ENCODE measurements at places on chromosomes 2 and 18.
A peak's percentile ranks its signal among the peaks of the same experiment; 100 is the strongest.

GRCh38 chr18:42548493-42548892 lies 567.0 kb downstream of the RIT2 start:
- no peak for DNase-seq

- no peak for DNase-seq
Measured at GRCh38 chr2:191349990-191350389, 104.8 kb downstream of the MYO1B start.

DNA sequence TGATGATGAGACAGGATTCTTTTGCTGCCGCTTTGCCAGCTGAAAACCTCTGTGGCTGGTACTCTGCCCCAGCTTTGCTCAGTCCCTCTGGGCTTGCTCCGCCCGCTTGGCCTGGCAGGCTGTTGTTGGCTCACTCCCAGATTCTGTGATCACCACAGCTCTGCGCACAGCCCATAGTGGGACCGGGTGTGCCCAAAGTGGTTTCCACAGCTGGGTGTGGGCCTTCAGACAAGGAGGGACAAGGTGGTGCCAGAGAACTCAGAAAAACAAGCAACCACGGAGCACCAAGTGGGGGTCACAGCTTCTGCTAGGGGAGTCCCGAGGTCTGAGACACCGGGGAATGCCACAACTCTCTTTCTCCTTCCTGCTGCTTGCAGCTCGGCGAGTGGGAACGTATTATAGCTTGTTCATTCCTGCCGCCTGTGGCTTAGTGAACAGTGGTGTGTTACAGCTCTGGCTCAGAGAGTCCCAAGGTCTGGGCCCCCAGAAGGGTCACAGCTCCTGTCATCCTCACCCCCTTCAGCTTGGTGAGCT lies 9.2 kb upstream of the KYNU start:
- DNase-seq = peak; percentile 91

GRCh38 chr2:79887747-79888374 lies 375.0 kb downstream of the CTNNA2 start:
- no peak for DNase-seq

DNA sequence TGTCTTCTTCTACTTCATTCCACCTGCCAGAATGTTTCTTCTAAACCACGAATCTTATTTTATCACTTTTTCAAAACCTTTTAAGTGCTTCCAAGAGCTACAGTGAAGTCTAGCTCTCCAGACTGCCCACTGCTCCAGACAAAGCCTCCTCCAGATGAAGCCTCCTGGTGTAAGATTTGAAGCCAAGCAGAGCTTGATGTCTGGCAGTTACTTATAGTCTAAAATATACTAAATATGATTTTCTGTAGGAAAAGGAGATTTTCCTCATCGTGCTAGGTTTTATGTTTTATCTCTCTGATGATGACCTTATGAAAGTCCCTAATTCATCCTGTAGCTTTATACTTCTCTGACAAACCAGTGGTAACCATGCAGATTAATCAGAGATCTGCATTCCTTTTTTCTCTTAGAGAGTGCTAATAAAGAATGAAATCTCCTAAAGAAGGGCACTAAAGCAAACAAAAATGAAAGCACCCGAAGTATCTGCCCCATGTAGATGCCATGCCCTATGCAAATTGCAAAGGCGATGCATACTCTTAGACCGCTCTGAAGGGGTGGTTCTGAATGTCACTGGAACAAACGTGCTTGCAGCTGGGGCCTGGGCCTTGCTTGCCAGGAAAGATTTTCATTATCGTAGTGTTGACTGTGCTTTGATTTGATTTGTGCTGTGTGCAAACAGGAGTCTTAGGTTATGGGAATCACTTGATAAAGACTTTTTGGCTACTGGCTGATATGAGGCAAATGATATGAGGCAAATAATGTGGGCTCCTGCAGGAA lies 314.2 kb downstream of the PID1 start:
- no peak for DNase-seq

GRCh38 chr18:12791610-12792009 lies 88.8 kb downstream of the PSMG2 start:
- DNase-seq = no peak

GRCh38 chr2:196372811-196373664 lies 201.7 kb upstream of the STK17B start:
- no peak for DNase-seq

GRCh38 chr18:46920653-46921052 lies 3.3 kb downstream of the KATNAL2 start:
- no peak for DNase-seq

DNA sequence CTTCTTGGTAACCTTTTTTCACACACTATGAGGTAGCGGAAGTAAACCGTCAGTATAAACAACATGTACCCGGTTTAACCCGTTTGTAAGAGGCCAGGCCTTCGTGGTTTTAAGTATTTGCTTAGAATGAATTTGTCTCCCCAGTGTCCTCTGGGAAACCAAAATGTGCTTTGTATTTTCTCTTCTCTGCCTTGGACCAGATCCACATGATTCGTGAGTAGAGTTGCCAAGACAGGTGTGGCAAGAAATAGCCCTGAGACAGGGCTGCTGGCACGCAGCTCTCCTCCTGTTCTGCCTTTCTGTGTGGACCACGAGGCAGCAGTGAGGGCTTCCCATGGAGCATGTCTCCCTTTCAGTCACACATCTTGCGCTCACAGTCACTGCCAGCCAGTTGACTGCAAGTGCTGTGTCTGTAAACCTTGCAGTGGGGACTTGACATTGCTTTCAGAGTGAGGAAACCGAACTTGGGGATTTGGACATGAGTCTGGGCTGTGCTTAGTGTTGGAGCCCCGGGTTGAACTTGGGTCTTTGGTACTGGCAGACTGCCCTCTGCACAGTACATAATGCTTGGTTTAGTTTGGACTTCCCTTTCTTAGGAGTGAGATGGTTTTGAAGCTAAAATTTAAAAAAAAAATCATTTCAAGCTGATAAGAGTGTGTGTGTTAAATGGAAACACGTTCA lies 19.1 kb downstream of the BCL2L11 start:
- no peak for DNase-seq

DNA sequence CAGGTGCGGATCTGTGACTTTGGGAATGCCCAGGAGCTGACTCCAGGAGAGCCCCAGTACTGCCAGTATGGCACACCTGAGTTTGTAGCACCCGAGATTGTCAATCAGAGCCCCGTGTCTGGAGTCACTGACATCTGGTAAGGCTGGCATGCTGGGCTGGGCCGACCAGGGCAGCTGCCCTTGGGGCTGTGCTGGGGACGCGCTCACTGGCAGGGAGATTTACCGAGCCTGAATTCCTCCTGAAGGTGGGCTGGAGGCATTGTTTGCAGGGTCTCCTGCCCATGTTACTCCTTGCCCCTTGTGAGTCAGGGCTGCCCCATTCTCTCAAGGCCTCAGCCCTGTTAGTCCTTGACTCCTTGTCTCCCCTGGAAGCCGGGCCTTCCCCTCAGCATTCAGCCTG lies 18.7 kb upstream of the GMPPA start:
- no peak for DNase-seq

DNA sequence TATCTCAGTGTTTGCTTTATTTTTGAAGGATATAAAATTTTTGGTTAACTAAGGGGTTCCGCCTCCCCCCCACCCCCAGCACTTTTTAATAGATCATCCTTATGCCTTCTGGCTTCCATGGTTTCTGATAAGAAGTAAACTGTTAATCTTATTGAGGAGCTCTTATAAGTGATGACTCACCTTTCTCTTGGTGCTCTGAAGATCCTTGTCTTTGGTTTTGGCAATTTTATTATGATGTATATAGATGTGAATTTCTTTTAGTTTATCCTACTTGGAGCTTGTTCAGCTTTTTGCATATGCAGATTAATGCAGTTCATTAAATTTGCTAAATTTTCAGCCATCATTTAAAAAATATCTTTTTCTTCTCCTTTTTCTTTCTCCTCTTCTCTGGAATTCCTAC lies 91.7 kb upstream of the CTAGE1 start:
- DNase-seq = no peak

GRCh38 chr2:61151436-61151835 lies 10.6 kb upstream of the C2orf74 start:
- peak; percentile 3 for DNase-seq

- DNase-seq = no peak
Measured at GRCh38 chr2:106847366-106847765, 38.6 kb downstream of the ST6GAL2 start.

DNA sequence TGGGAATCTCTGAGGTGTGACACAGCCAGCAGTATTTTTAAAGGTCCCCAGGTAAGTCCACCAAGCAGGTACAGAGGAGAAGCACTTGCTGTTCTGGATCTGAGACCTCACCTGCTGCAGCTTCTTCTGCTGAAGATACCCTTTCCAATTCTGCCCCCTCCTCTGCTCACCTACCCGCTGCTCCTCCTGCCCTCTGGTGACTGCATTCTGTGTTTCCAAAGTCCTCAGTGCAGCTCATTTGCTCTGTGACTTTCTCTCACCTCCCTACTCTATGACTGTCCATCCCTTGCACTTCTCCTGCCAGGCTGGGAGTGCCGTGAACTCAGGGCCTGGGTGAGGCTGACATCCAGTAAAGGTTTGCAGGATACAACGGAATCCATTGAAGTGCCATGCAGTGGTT lies 205.2 kb upstream of the LYPD1 start:
- no peak for DNase-seq

DNA sequence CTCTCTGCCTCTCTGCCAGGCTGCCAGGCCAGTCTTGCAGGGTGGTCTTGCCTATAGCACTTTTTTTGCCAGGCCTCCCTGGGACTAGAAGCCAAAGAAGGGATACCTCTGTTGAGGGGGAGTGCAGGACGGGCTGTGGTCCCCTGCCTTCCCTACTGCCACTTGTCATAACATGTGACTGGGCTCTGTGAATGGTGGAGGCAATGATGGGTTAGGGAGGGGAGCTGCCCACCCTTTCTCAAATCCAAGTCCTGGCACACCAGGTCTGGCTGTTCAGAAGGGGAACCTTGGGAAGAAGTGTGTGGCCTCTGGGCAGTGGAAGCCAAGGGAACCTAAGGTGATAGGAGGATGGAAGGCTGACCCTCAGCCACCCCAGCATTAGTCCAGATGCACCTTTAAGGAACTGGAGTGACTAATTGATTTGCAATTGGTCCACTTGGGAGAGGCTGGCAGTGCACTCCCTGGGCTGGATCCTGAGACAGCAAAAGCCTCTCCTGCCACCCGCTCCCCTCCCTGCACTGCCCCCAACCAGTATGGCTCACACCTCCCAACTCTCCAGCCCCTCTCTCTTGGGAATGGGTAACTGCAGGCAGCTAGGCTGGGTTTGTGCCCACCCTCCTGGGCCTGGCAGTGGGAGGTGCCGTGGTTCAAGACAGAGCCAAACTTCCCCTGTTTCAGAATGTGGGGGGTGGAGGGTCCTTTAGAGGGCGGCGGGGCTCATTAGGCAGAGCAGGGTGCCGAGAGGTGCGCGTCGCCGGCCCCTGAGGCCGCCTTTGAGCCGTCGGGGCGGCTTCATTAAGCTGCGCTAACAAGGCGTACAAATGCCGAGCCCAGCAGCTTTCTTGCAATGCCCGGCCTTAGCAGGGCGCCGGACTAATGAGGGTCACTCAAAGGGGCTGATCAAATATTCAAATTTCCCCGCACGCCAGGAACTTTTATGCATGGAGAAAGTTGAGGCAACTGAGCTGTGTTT lies 4.5 kb upstream of the SIX3 start:
- DNase-seq = peak; percentile 59

- no peak for DNase-seq
Measured at GRCh38 chr2:234797566-234798250, 154.1 kb upstream of the SH3BP4 start.

DNA sequence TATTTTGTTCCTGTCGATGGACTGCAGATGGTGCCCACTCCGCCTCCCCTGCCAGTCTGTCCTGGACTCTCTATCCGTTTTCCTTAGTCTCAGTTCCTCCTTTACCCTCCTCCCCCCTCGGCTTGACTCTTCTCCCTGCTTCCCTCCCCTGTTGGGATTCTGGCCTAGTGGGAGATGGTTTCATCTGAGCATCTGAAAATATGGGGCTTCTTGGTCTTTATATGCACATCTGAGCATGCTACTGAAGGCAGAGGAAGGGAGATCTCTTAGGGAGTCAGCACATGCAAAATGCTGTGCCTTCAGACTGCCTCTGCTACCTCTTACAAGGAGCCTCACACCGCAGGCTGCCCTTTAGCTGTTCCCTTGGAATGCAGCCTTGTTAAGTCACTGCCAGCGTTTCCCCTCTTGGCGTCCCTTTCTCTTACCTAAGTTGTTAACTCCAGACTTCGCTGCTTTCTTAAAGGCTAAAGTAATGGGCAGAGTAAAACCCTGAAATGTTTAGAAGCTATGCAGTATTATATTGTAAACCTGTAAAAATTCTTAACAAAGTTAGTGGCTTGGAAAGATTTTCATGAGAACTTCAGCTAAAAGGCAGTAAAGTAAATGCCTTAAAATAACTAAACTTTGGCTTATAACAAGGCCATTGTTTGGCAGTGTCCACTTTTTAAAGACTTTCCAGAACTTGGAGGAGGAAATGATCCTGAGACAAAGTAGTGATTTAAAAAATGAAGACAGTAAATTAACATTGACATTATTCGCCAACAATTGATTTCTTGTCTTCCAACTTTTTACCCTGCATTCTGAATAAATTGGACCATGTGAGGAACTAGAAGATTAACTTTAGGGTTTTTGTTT lies 49.8 kb downstream of the LDLRAD4 start:
- peak; percentile 60 for DNase-seq

DNA sequence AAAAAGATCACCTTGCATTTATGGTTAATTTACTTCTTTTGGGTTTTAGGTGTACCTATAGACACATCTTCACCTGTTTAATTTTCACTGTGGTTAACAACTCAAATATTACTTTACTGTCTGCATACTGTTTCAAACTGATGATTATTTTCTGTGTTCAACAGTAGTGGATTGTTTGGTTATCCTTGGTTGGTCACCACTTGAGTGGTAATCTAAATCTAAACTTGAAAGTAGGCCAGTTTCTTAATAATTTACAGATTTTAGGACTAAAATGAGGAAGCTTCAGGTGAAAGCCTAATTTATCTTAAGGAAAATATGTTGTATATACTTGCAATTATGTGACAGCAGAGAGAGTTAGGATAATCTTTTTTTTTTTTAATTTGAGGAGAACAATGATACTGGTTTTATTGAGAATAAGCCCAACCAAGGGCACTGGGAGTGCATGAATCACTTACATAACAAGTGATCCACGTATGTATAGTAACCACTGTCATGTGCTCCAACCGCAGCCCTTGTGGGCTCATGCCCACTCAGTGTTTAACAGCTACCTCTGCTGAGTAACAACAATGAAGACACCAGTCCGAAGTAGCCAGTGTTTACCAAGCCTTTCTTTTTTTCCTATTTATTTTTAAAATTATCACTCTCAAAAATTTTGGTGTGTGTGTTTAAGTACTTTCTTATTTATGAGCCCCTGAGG lies 31.0 kb upstream of the WDSUB1 start:
- DNase-seq = no peak

DNA sequence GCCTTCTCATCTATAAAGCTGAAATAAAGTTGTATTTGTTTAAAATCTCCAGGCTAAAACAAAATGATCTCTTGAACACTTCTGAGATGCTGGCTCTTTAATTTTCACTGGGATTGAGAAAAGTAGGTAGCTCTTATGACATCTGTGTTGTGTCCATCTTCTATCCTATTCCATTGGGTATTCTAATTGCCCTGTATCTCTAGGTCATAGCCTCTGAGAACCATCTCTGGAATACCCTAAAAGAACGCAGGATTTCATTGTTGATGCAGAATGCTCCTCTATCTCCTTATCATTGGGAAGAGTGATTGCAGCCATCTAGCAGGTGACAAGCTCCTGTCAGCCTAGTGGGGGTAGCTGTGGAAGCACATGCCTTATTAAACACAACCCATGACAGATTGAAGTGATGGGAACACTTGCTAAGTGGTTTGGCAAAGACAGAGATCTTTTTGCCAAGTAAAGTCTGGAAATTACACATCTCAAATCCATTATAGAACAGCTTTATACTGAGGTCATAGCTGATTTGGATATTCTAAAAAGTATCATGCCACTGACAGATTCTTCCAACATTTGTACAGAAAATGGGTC lies 178.2 kb downstream of the TDRD15 start:
- no peak for DNase-seq
